ENCODE measurements at places on chromosomes 5 and 9.

GRCh38 chr5:65037831-65038815 lies 269.4 kb downstream of the CWC27 start:
- no peak for DNase-seq

DNA sequence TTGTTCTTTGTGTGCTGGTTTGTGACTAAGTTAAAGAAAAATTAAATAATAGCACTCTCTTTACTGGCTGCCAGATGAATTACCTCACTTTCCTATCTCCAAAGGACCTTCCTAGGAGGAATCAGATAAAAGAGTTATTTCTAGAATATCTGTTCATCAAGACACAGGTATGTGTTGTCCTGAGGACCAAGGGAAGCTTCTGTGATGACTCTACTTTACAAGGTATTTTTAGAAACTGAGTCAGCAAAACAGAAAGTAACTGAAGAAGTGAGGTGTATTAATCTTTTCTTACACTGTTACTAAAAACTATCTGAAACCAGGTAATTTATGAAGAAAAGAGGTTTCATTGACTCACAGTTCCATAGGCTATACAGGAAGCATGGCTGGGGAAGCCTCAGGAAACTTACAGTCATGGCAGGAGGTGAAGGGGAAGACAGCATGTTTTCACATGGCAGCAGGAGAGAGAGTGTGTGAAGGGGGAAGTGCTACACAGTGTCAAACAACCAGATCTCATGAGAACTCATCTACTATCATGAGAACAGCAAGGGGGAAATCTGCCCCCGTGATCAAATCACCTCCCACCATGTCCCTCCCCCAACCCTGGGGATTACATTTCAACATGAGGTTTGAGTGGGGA lies 189.2 kb upstream of the DMAC1 start:
- no peak for DNase-seq

DNA sequence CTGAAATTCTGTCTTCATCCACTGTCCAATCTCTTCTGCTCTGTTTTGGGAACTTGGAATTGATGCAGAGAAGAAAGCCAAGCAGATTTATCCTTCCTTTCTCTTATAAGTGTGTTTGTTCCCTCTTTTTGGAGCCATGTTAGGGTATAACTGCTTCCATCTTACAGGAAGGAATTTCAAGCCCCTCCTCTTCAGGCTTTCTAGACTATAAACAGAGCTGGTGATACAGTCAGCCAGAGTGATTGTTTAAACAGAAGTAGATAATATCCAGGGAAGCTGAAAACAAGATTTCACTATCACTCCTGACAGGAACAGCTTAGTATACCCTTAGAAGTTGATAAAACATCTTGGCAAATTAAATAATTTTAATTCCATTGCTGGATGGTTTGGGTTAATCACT lies 102.1 kb upstream of the DMRT1 start:
- no peak for DNase-seq

DNA sequence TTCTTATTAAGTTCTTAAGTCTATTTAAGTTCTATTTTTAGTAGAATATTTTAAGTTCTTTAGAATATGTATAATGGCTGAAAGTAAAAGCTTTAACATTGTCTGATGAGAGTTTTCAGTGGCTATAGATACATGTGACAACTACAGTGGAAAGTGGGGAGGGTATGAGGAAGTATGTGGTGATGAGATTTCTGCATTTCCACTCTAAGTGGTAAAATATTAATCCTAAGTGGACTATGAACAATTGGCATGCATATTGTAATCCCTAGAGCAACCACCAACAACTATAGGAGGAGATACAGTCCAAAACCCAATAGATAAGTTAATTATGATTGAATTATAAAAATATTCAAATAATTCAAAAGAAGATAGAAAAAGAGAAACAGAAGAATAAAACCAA lies 183.6 kb downstream of the GADD45G start:
- DNase-seq: no peak
